Naive B cell (primary cell): ENCODE measurements at places on chromosomes 12 and 14.

- no peaks in the 10 kb centered on the region for H3K27me3 ChIP-seq
- no peak for DNase-seq
- H3K4me3 ChIP-seq, result no peak overlapping the region
- H3K36me3 ChIP-seq, result no peaks in the 10 kb centered on the region
- no peaks in the 10 kb centered on the region for H3K4me1 ChIP-seq
- no peak overlapping the region for H3K27ac ChIP-seq
Observed at GRCh38 chr12:125892276-125892675, 827.0 kb downstream of the AACS start.

GRCh38 chr14:93005838-93006237 lies 82.9 kb downstream of the CHGA start:
- H3K27ac ChIP-seq, result no peak overlapping the region
- no peak overlapping the region for H3K4me3 ChIP-seq
- H3K27me3 ChIP-seq, result no peaks in the 10 kb centered on the region

- no peaks in the 10 kb centered on the region for H3K36me3 ChIP-seq
- H3K4me3 ChIP-seq, result no peak overlapping the region
- no peak overlapping the region for H3K27ac ChIP-seq
- peaks cover 8% of the 10 kb centered on the region for H3K27me3 ChIP-seq
- no peaks in the 10 kb centered on the region for H3K4me1 ChIP-seq
Observed at GRCh38 chr12:43347026-43347425, 205.0 kb downstream of the ADAMTS20 start.

- peaks cover 57% of the 10 kb centered on the region for H3K27me3 ChIP-seq
- no peak for DNase-seq
- no peaks in the 10 kb centered on the region for H3K4me1 ChIP-seq
- no peaks in the 10 kb centered on the region for H3K36me3 ChIP-seq
Observed at GRCh38 chr14:23433457-23433856, 2.0 kb downstream of the MYH7 start.

GRCh38 chr12:70467918-70468733 lies 102.0 kb downstream of the KCNMB4 start:
- H3K36me3 ChIP-seq, result peaks cover 6% of the 10 kb centered on the region
- H3K27ac ChIP-seq, result no peak overlapping the region
- H3K27me3 ChIP-seq, result peaks cover 10% of the 10 kb centered on the region
- H3K4me1 ChIP-seq, result no peaks in the 10 kb centered on the region
- no peak for DNase-seq
- H3K4me3 ChIP-seq, result no peak overlapping the region

- no peaks in the 10 kb centered on the region for H3K36me3 ChIP-seq
- H3K4me1 ChIP-seq, result no peaks in the 10 kb centered on the region
- H3K27me3 ChIP-seq, result peaks cover 28% of the 10 kb centered on the region
- no peak overlapping the region for H3K27ac ChIP-seq
- no peak for DNase-seq
Observed at GRCh38 chr12:109385339-109386058, 37.8 kb downstream of the MYO1H start.
